ENCODE measurements at places on chromosomes 4 and X.

DNA sequence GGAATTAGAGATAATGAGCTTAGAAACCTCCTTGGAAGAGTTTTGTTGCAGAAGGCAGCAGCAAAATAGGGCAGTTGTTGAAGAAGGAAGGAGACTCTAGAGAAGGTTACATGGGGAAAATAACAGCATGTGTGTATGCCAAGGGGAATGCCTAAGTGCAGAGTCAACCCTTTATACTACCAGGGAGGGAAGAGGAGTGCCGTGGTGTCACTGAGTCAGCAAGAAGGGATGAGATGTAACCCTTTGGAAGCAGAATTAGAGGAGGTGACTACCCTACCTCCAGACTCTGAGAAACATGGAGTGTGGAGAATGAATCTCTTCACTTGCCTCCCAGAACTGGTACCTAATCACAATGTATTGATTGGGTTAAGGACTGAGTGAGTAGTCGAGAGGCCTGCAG is 6.7 kb upstream of the GABRE start:
- DNase-seq: no peak

DNA sequence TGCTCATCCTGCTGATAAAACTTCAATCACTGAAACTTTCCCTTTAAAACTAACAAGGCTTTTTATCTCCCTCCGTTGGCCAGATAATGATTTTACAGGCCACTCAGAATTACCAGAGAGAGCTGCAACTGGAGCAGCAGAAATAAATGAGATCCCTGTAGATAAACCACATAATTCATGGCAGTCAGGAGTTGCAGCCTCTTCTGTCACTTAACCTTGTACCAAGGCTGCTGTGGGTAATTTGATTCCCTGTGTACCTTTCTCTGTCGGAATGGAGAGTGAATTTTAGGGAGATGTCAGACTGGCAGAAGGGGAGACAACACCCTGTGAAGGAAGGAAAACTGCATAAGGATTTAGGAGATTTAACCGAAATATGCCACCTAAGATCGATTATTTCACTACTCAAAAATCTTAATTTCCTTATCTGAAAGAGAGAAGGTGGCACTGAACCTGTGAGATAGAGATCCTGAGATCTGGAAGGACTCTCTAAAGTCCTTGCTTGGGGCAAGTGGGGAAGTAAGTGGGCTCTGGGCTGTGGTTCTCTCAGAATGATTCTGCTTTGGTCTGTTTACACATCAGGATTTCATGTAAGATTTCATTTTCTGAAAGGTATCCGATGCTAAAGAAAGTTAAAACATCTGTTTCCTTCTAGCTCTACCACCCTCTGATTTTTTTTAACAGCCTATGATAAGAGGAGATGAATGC is 14.3 kb upstream of the TSPAN5 start:
- DNase-seq: no peak

- no peak for DNase-seq
These were observed 52.8 kb downstream of the REPS2 start for GRCh38 chrX:16999275-16999674.

DNA sequence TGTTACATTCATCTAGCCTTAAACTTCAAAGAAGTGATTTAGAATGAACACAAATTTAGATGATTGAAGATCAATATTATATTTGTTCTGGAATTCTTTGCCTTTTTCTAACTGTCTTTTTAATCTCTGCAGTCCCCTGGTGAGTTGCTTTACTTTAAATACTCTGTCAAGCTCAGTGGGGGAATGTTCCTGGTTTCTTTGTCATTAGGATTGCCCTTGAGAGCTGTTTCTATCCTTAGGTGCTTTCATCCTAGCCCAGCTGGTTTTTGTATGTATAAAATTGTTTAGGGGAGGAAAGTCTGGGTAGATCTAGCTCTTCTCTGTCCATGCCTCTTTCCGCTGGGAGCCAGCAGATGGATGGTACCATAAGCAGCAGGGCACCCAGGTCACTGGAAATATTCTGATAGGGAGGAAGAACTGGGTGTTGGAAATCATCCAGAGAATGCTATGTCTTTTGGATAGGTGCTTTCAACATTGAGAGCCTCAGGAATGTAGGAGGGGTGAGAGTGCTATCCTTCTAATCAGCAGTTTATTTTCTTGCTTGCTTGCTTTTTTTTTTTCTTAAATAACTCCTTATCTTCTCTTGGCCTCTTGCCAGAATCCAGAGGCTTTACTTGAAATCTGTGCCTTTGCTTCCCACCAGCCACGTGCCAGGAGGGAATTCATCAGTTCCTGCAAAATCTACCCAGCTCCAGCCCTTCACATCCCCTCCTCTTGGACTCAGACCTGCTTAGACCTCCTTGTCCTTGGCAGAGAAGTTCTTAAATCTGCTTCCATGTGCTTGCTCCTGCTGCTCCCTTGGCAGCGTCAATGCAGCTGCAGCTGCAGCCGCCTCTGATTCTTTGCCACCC is 215.3 kb upstream of the ANXA3 start:
- no peak for DNase-seq

- DNase-seq: no peak
These were observed 54.7 kb downstream of the CNGA2 start for GRCh38 chrX:151789179-151789800.

DNA sequence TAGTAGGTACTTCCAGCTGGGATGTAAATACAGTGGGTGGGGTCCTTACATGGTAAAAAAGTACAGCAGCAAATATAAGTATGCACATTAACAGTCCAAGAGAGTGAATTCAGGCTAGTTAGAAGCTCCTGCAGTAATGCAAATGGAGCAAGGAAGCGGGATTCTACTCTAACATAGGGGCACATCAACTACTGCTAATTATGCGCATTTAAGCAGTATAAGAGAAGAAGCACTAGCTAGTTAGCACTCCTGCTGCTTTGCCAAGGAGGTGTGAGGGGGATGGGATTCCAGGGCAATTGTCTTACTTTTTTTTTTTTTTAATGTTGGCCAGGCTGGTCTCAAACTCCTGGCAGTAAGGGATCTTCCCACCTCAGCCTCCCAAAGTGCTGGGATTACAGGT is 284.1 kb downstream of the CHIC1 start:
- no peak for DNase-seq

DNA sequence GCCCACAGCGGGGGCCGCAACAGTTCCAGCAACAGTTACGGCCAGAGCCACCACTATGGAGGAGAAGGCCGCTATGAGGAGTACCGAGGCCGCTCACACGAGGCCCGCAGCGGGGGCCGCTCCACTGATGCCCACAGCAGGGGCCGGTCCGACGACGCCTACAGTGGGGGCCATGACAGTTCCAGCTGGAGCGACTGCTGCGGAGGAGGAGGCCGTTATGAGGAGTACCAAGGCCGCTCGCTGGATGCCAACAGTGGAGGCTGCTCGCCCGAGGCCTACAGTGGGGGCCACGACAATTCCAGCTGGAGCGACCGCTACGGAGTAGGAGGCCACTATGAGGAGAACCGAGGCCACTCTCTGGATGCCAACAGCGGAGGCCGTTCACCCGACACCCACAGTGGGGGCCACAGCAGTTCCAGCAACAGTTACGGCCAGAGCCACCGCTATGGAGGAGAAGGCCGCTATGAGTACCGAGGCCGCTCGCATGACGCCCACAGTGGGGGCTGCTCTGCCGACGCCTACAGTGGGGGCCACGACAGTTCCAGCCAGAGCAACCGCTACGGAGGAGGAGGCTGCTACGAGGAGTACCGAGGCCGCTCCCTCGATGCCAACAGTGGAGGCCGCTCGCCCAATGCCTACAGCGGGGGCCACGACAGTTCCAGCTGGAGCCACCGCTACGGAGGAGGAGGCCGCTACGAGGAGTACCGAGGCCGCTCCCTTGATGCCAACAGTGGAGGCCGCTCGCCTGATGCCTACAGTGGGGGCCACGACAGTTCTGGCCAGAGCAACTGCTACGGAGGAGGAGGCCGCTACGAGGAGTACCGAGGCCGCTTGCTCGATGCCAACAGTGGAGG is 1.7 kb downstream of the RBMXL3 start:
- no peak for DNase-seq

- DNase-seq: no peak
These were observed 249.6 kb downstream of the COL25A1 start for GRCh38 chr4:109052821-109053220.

- DNase-seq: no peak
These were observed 76.3 kb downstream of the C4orf51 start for GRCh38 chr4:145756244-145756643.

- DNase-seq: no peak
These were observed 13.0 kb downstream of the CACNA1F start for GRCh38 chrX:49220100-49220499.

DNA sequence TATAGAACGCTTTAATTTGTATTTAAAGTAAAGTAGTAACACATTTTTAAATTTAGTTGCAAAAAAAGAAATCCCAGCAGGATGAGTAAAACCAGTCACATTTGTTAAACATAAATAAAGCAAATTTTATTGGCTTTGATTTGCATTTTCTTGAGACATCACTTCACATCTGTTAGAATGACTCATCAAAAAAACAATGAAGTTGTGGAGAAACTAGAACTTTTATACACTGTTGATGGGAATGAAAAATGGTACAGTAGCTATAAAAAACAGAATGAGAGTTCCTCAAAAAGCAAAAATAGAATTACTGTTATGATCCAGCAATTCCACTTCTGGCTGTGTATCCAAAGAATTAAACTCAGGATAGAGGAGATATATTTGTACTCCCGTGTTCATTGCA is 454.0 kb upstream of the KLHL4 start:
- no peak for DNase-seq

DNA sequence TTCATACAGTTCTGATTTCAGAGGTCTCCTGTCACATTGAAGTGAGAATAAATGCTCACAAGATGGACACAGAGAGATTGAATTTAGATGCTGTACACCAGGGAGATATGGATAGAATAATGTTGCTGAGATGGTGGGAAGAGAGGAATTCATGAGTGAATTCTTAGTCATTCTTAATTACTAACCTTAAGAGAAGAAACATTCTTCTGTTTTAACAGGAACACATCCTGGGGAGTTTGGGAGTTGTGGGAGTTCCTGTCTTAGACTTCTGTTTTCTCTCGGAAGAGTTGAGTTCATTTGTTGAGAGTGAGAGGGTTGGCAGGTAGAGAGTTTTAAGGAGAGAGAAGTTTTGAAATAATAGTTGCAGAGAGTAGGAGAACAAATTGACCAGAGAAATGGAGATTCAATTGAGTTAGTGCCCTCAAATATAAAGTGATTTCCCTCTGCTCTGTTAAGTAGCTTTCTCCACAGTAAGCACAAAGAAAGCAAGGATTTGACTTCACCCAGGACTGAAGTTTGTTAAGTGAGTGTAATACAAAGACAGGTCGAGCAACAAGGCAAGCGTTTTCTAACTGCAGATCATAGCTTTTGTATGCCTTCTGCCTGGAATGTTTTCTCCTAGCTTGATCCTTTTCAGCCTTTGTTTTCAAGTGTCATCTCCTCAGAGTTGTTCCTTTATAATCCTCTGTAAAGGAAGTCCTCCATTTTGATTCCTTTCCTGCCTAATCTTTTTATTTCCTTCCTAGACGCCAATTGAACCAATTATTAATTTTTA is 205.9 kb downstream of the RAPGEF2 start:
- no peak for DNase-seq

- no peak for DNase-seq
These were observed 473.8 kb downstream of the IL15 start for GRCh38 chr4:142110136-142110535.

DNA sequence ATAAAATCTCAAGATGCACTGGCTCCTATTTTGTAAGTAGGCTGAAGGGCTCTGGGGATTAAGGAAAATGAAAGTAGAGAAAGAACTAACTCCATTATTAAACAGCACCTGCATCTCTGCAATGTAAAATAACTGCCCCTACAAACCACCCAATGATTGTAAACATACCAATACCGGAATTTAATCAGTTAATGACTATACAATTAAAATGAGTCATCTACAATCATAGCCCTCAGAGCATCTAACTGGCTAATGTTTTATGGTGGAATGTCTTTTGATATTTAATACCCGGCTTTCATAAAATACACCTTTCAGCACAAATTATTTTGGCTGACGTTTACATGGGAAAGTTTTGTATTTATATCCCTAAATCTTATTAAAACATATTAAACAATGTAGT is 142.3 kb downstream of the PAPSS1 start:
- DNase-seq: no peak

GRCh38 chr4:140485939-140486338 is 12.2 kb downstream of the MGAT4D start:
- DNase-seq: no peak

- no peak for DNase-seq
These were observed 855.1 kb upstream of the INTU start for GRCh38 chr4:126777649-126778048.

GRCh38 chr4:89682808-89683207 is 154.2 kb downstream of the SNCA start:
- no peak for DNase-seq

DNA sequence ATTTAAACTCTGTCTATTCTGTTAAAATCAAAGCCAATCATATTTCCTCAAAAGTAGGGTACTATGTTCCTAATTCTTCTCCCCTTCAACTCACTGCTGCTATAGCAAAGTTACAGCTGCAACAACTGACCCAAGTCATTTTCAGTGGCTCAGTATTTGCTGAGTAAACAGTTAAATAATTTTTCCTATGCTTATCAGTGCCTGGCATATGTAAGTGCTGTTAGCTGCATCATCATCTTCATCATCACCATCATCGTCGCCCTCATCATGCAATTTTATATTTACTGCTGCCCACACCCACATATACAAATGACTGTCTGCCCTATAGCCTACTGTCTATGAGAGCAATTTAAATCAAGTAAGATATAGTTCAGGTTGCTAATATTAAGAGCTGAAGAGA is 21.9 kb downstream of the COQ2 start:
- DNase-seq: no peak

DNA sequence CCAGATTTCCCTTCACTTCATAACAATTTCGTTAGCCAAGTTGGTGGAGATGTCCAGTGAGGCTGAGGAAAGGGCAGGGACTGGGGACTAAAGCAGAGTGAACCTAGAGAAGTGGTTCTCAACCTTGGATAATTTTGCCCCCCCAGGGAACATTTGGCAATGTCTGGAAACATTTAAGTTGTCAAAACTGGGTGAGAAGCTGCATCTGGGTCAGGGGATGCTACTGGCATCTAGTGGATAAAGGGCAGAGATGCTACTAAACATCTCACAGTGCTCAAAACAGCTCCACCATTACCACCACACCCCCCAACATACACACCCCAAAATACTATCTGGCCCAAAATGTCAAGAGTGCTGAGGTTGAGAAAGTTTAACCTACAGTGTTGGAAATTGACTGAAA is 32.0 kb upstream of the FGF16 start:
- no peak for DNase-seq

DNA sequence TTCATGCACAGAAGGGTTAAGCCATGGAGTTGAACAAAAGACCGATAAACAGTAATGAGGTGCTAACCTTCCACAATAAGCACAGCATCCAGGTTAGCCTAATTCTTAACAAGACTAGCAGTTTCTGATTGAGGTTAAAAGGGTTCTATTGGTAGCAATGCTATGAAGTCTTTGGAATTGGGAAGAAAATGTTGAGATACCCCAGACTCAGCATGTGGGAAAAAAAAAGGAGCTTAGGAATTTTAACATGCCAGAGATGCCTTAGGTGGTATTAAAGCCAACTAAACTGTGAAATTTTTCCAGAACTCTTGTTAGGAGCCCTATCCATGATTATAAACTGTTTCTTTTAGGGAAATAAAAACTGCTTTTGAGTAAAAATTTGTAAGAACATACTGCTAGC is 391.7 kb downstream of the GABRG1 start:
- no peak for DNase-seq
